ENCODE measurements at places on chromosomes 4 and X.

DNA sequence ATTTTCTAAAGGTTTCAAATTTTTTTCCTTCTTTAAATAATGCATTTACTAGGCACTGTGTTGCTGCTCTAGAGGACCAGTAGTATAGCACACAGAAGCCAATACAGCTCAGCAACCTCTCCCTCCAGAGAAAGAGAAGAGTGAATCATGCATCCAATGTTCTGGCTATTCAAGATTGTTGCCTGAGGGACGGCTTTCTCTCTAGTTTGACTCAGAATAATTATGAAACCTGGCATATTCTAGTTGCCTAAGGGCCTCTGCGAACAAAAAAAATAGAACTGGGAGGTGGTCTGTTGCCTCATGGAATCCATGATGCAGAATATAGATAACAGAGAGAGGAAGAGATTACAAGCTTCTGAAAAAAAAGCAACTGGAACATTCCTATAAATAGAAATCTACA, 1233.3 kb upstream of the PABPC4L start:
- DNase-seq = no peak

DNA sequence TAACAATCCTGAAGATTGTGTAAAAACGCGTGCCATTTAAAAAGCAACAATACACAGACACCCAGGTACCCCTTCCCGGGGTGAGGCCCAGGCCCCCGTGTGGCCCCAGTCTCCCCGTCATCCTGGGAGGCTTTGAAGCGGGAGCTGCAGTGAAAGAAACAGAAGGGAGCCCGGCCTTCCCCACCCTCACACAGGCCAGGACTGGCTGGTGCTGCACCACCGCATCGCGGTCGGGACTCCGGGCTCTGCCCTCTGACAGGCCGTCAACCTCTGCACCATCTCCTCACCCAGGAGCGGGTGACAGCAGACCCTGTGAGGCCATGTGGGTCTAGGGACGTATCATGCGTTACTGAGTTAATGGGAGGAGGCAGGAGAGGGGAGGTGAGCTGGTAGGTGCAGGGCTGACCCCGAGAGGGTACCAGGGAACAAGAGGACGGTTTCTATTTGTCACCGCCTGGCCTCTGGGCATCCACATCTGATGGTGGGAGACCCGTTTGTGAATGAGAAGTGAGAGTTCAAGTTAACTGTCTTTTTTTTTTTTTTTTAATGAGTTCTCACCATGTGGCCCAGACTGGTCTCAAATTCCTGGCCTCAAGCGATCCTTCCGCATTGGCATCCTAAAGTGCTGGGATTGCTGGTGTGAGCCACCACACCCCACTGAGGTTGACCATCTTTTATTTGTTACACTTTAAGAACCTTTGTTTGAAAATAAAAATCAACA, 27.3 kb downstream of the PIGG start:
- DNase-seq = no peak

DNA sequence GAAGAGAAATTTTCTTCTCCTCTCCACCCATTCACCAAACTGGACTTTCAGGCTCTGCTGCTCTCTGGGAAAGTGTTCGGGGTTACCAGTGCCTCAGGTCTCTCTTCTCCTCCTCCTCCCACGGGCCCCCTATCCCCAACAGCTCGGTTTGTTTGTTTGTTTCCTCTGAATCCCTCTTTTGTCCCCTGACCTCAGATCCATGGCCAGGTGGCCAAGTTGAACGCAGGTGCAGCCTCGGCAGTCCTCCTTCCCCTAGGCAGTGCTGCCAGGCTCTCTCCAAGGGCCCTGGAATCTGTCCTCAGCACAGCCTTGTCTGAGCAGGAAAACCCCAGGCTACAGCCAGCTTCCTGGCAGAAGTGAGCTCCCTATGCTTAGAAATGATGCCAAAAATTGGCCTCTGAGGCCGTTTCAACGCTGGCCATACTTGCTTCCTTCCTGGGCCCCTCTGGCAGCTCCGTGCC, 60.0 kb downstream of the FHDC1 start:
- no peak for DNase-seq

GRCh38 chr4:33107814-33108213, 2387.6 kb downstream of the PCDH7 start:
- no peak for DNase-seq

DNA sequence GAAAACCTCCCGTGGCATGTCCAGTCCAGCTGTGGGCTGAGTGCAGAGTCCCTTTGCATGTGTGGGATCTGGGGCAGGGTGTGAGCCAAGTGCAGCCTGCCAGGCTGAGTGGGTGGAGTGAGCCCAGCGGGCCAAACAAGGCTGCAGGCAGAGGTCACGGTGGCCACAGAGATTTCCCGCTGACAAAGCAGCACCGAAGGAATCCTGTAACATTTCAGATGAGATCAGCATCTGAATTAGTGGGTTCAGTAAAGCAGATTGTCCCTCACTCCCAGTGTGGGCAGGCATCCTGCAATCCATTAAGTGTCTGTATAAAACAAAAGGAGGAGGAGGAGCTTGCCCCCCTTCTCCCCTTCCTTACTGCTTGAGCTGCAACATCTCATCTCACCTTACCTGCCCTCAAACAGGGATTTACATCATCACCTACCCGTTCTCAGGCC, 324.4 kb downstream of the FAT4 start:
- DNase-seq = no peak

- DNase-seq = no peak
Measured at GRCh38 chr4:2789351-2789750, 3.5 kb upstream of the SH3BP2 start.

DNA sequence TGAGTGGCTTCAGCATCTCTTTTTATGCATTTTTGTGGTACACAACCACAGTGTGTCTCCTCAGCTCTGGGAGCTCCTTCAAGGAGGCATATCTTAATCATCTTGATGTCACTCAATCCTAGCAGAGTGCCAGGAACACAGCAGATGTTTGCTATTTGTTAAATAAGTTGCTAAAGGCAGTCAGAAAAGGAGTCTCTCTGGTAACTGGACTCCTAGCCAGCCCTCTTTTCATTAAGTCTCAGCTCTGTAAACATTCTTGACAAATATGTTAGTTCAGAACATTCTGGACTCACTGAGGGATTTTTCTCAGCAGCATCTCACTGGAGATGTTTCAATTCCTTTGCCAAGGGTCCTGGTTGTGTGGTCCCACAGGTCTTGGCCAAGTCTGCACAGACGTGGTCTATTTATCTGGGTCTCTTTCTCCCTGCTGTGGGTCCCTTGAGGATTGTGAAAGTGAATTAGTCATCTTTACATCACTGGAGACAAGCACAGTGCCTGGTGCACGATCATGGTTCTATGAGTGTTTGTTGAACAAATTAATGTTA, 20.3 kb upstream of the FAM9C start:
- no peak for DNase-seq

- no peak for DNase-seq
Measured at GRCh38 chr4:68797618-68798017, 18.2 kb upstream of the UGT2B10 start.

DNA sequence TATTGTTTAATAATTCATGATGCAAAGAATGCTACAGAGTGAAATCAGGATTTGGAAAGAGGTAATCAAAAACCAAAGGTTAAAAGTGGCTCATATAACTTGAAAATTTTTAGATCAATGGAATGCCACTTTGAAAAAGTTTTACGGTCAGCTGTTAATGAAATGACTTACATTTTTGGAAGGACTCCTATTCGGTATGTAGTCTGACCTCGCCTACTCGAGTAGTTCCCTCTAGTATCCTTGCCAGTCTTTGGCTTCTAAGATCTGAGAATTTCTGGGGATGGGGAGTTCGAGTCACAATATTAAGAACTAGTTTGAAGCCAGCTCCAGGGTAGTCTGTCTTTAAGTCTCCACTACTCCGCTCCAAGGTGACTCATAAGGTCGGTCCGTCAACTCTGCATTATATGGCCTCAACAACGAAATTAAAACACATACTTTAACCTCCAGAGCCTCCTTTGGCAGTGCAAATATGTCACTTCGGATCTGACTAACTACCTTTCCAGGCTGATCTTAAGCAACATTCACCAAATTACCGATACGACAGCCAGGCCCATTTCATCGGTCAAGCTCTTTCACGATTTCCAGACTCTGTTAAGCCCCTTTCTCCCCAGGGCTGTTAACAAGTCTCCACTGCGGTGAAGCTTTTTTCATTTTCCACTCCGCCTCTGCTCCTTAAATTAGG, 733 bp upstream of the NAA15 start:
- no peak for DNase-seq

- DNase-seq = no peak
Measured at GRCh38 chr4:71334465-71334882, 4.3 kb upstream of the SLC4A4 start.

DNA sequence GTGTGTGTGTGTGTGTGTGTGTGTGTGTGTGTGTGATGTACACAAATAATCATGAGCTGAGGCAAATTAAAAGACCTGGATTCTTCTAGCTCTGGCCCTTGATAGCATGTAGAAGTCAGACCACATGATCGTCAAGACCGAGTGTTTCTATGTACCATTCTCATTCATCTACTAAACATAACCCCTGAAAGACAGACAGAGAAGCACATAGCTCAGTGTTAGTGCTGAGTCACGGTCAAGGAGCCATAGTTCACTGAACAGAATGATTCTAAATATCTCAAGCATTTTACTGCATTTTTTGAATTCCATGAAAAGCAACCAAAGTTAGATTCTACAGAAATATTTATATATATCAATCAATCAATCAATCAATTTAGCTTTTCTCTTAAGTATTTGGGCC, 412.3 kb upstream of the CXorf51A start:
- no peak for DNase-seq

DNA sequence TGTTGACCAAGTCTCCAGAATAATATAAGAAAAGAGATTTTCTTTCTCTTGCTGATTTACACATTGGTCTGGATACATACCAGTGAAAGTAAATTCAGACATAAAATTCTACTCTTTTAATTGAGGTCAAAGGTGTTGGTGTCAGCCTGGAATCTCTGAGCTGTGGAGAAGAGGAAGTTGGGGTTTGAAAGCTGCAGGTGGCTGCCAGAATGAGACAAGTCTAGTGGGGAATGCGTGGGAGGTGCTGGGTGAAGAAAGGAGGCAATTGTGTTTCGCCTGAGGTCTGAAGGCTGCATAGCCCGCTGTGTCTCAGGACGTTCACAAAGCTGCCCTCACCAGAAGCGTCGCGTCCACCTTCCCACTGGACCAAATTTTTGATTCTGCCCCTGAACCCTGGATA, 31.2 kb downstream of the PHEX start:
- peak; percentile 33 for DNase-seq

GRCh38 chrX:38561126-38561868, at the start of gene TSPAN7:
TSS of gene TSPAN7 (plus strand) at chrX:38561542. CDS start at chrX:38561547, 5 bp downstream.
- peak; percentile 69 for DNase-seq

GRCh38 chr4:145779319-145779801, 99.4 kb downstream of the C4orf51 start:
- DNase-seq = no peak

DNA sequence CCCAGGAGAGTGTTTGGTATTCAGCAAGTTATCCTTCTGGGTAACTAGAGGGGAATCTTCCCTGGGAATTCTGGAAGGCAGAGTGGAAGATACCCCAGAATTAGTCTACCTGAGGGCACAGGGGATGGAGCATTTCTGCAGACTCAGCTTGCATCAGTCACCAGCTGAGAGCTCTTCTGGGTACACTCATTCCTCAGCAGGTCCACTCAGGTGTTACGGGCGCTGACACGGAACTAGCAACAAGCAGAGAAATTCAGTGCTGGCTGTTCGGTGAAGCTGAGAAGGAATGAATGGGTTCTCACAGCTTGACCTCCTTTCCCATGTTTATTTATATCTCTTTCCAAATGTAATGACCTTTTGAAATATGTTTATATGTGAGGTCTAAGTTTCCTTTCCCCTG, 106.0 kb upstream of the PNPLA4 start:
- no peak for DNase-seq
